ENCODE measurements at places on chromosomes 7 and 10.

- no peak for DNase-seq
Measured at GRCh38 chr10:124611738-124612137, 132.4 kb downstream of the FAM53B start.

- DNase-seq = no peak
Measured at GRCh38 chr10:14358886-14359573, 28.3 kb upstream of the FRMD4A start.

DNA sequence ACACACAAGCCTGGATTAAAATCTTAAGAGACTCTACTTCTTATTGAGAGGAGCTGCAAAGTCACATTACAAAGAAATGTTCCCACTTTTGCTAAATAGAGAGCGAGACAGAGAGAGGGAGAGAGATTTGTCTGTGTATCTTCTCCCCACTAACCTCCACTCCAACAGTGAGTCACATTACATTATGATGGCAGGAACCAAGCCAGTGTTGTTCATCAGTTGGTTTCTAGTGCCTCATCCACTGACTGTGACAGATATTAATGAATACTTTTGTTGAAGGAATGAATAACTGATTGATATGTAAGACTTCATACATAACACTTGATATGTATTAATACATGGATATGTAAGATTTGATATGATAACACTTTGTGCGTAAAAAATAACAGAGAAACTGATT lies 258.2 kb upstream of the SORCS1 start:
- DNase-seq = no peak

GRCh38 chr10:70163448-70163847 lies 6.9 kb downstream of the SAR1A start:
- DNase-seq = no peak

- DNase-seq = no peak
Measured at GRCh38 chr7:137091396-137091795, 222.9 kb downstream of the CHRM2 start.

GRCh38 chr7:39001595-39001994 lies 23.9 kb downstream of the POU6F2 start:
- DNase-seq = no peak

GRCh38 chr10:75976681-75977080 lies 545.3 kb downstream of the LRMDA start:
- no peak for DNase-seq

GRCh38 chr7:137932881-137933269 lies 69.0 kb downstream of the CREB3L2 start:
- DNase-seq = no peak

DNA sequence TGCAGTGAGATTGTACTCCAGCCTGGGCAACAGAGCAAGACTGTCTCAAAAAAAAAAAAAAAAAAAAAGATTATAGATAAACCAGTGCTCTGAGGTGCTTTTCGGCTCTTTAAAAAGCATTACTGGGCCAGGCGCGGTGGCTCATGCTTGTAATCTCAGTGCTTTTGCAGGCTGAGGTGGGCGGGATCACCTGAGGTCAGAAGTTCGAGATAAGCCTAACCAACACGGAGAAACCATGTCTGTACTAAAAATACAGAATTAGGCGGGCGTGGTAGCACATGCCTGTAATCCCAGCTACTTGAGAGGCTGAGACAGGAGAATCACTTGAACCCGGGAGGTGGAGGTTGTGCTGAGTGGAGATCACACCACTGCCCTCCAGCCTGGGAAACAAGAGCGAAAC lies 6.6 kb upstream of the HNRNPF start:
- DNase-seq = no peak

DNA sequence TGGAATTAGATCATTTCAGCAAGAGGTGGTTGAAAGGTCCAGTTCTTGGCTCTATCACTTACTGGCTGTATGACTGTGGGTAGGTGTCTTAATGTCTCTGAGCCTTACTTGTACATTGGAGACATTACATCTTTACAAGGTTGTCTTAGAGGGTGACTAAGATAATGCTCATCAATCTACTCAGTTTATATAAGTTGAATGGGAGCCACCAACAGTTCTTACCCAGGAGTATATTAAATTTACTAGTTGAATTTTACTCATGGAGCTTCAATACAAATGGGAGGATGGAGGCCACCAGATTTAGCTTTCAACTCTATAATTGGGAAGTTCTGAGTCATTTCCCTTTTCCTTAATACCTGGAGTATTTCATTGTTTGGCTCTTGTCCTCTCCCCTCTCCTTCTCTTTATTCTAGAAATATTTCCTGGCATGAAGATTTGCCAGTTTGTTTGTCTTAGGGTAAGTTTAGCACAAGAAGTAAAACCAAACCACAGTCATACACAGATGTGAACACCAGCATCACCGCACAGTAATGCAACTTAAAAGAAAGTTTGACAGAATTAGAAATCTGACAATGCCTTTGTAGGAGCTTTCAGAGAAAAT lies 222.8 kb downstream of the LRMDA start:
- DNase-seq = no peak

DNA sequence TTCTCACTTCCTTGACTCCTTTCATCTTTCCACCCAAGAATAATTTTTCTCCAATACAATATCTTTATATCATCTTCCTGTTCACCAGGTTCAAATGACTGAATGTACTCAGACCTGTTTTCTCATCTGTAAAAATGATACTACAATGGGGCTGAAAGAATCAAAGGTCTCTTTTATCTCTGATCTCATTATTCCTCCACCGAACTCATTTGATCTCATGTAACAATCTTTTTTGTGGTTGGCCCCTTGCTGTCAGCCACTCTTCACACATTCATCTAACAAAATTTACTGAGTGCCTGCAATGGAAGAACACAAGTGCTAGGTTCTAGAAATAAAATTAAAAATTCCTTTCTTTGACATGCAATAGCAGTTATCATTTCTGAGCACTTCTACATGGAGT lies 65.0 kb downstream of the GRM8 start:
- no peak for DNase-seq

DNA sequence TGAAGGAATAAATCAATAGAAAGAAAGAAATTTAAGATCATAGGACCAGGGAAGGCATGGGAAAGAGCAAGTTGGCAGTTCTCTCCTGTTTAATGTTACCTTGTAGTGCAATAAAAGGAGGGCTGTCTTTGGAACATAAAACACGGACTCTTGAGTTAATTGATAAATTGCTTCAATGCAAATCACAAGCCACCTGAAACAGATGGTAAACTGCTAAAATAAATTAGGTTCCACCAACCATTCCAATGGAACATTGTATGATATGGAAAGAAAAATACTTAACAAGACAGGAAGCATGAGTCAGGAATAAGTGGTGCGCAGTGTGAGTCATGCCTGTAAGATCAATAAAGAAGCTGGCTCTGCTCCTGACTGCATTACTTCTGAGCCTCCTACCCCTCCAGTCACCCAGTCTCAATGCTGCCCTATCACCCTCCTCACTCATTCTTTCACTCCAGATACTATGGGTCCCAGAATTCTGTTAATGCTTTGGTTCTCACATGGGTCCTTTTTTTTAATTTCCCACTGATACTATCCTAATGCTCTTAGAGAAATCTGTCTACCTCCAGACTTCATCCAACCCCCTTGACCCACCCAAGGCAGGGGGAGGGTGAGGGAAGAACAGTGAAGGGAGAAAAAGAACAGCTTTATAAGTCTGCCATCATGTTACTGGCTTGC lies 78.9 kb downstream of the LRRC17 start:
- DNase-seq = no peak

GRCh38 chr10:132878730-132879407 lies 63.5 kb downstream of the CFAP46 start:
- no peak for DNase-seq

GRCh38 chr10:48814933-48815332 lies 124.7 kb downstream of the LRRC18 start:
- DNase-seq = no peak

DNA sequence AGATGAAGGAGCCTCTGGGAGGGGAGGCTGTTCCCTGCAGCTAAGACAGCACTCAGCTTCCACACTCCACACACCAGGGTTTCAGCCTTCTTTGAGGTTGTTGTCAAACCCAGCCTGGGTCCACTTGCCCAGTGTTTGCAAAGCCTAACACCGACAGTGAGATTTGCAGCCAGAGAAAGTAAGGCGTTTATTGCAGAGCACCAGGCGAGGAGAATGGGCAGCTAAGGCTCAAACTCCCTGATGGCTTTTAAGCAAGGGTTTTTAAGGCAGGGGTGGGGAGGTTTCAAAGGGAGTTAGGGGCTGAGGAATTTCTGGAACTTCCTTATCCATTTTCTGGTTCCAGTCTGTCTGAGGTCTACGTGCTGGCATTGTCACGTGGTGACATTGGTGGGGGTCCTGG lies 4.7 kb upstream of the ZNF775 start:
- DNase-seq = no peak

DNA sequence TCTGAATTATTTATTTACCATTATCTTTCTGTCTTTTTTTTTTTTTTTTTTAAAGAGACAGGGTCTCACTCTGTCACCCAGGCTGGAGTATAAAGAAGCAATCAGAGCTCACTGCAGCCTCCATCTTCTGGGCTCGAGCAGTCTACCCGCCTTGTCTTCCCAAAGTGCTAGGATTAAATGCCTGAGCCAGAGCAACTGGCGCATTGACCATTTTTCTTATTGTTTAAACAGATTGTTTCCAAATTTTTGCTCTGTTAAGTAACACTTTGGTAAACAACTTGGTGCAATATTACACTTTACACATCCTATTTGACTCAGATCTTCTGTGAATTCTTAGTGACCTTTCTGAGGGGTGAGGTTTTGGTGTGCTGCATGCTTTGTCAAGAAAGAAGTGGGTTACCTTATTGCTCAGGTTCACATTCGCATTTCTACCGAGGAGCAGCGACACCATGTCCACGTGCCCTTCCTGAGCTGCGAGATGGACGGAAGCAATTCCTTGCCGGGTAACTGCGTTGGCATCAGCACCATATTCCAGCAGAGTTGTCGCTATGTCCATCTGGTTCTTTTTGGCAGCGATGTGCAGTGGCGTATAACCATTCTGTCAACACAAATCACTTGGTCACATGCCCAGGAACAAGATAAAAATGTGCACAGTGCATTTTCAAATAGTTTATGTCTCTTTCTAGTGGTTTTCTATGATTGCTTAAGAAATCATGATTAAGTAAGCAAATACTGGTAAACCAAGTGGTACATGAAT lies 203.2 kb downstream of the ANK3 start:
- no peak for DNase-seq

GRCh38 chr10:133110609-133111275 lies 23.0 kb downstream of the ADGRA1 start:
- no peak for DNase-seq

- no peak for DNase-seq
Measured at GRCh38 chr7:87580636-87581035, 20.0 kb downstream of the ABCB1 start.

DNA sequence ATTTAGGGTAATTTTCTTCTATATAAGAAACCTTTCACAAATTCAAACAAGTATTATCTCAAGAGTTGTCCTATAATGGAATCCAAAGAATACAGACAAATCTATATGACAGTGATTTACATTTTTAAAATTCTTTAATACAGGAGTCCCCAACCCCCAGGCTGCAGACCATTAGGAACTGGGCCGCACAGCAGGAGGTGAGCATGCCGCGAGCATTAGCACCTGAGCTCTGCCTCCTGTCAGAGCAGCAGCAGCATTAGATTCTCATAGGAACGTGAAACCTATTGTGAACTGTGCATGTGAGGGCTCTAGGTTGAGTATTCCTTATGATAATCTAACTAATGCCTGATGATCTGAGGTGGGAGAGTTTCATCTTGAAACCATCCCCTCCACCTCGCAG lies 37.7 kb downstream of the SNX13 start:
- DNase-seq = no peak

DNA sequence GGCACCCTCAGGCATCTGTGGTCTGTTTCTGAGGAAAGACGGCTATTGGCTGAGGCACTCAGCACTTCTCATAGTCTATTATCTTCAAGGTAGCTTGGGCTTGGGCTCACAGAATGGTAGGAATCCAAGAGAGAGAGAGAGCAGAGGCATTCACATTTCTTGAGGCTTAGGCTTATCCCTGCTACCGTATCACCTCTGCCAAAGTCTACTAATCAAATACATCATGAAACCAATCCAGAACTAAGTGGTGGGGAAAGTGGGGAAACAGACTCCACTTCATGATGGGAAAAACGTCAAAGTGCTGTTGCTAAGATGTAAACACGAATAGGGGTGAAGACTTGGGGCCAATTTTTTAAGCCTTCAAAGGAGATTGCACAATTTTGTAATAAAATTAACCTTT lies 271.1 kb upstream of the SEMA3D start:
- DNase-seq = no peak

DNA sequence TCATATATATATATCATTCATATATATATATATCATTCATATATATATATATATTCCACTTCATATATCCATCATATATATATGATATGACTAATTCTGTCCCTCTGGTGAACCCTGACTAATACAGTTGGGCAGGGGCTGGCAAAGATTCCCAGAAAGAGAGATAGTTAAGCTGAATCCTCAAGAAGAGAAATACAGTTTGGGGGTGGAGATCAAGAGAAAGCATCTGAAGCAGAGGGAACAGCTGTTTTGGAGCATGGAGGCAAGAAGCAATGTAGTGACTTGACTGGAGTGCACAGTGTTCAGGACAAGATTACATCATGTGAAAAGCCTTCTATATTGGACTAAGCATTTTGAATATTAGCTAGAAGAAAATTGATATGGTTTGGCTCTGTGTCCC lies 540.7 kb downstream of the MAGI2 start:
- no peak for DNase-seq
